ENCODE measurements at places on chromosomes 2 and 18. TPM values are rescaled to one million over a fixed set of nuclear protein-coding genes. Genes with fewer than 3 reads are reported as not detected.

The ANKRD36B gene
- total RNA-seq, result 14.7 TPM

The TXNDC2 gene
- 0.90 TPM for total RNA-seq

The NEB gene
- total RNA-seq, result 0.10 TPM

The UGT1A5 gene
- total RNA-seq, result not detected

The ERLEC1 gene
- 43.9 TPM for total RNA-seq

The CROCC2 gene
- total RNA-seq, result 0.23 TPM

The CCDC93 gene
- 31.5 TPM for total RNA-seq

The SERPINB5 gene
- not detected for total RNA-seq

The TPRKB gene
- total RNA-seq, result 38.5 TPM

The NYAP2 gene
- not detected for total RNA-seq

The ZNF385B gene
- 0.28 TPM for total RNA-seq

The KCNG2 gene
- total RNA-seq, result not detected

The LYPD1 gene
- total RNA-seq, result 0.21 TPM

DNA sequence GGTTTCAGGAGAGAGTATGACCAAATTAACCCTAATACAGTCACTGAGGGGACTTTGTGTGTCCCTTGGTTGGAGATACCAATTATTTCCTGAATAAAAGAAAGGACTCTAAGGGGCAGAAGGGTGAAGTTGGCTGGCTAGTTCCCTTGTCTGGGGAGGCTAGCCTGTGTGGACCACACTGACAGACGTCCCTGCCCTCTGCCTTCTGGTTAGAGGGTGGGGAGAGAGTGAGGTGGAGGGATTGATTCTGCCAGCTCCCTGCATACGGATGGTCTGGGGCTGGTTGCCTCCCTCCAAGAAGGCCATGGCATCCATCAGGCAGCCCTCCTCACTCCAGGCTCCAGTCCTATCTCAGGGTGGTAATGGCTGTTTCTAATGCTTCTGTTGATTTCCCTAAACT is 37.4 kb upstream of the AFF3 start:
- no peak for DNase-seq

DNA sequence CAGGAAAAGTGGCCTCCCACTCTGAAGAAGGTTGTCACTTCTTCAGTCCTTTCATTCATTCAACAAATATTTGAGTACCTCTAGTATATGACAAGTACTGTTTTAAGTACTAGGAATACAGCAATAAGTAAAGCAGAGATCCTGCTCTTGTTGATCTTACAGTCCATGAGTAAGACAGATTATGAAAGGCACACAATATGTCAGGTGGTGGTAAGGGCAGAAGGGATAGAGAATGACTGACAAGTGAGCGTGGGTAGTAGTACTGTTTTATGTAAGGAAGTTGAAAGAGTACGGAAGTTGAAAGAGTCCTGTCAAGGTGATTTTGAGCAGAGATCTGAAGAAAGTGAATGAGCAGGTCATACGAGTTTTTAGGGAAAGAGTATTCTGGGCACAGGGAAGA is 111.3 kb downstream of the GALNT1 start:
- no peak for DNase-seq

DNA sequence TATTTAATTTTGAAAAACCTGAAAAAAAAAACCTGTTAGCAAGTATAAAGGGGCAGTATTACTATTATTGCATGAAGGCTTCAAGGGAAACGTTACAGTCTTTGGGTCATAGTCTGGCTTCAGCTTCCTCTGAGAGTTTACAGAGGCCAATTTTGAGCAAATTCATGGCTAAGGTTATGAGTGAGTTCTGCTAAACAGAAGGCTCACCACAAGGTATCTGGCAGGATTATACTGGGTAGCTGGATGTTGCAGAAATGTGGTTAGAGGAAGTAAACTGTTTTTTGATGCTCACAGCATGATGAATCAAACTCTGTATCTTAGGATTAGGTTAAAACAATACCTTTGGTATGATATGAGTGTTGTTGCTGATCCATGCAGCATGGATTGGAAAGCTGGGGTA is 9.3 kb downstream of the MRPL19 start:
- no peak for DNase-seq

- DNase-seq, result no peak
Observed at GRCh38 chr2:66696374-66696773, 261.4 kb downstream of the MEIS1 start.

GRCh38 chr2:85804583-85804982 is 50.8 kb downstream of the ATOH8 start:
- no peak for DNase-seq

GRCh38 chr2:45494275-45494977 is 116.6 kb downstream of the SRBD1 start:
- DNase-seq, result peak; percentile 41

DNA sequence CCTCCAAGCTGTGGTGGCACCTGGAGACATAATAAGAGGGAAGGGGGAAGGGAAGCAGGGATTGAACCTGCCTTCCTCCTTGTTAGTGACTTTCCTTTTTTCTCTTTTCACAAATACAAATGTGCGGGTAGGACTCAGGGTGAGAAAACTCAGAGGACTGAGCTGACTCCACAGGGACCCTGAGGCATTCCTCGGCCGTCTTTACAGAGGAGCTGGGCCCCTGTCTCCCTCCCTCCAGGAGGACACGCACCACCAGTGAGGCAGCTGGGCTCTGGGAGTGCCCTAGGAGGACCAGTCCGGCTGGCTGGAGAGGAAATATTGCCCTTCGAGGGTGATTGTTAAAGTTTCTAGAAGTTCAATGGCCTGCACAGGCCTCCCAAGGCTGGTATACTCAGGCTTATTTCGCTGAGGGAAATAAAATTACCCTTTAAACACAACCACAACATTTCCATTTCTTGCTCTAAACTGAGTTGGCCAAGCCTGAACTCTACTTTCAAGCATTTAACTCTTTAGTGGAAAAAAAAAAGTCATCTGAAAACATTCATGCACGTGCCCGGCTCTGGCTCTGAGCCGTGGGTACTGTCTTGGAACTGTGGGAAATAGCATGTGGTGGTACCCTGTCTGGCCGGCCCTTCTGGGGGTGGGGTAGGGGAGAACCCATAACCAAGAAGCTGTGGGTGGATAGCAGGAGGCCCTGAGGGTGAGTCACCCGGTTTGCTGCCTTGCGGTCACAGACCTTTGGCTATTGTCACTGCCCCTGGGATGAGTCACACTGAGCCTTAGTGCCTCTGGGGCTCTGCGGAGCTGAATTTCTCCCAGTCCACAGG is 116.0 kb downstream of the COPS8 start:
- no peak for DNase-seq

GRCh38 chr18:49892148-49892924 is 79.0 kb upstream of the ACAA2 start:
- no peak for DNase-seq

- no peak for DNase-seq
Observed at GRCh38 chr18:79423211-79424007, 27.7 kb downstream of the NFATC1 start.

DNA sequence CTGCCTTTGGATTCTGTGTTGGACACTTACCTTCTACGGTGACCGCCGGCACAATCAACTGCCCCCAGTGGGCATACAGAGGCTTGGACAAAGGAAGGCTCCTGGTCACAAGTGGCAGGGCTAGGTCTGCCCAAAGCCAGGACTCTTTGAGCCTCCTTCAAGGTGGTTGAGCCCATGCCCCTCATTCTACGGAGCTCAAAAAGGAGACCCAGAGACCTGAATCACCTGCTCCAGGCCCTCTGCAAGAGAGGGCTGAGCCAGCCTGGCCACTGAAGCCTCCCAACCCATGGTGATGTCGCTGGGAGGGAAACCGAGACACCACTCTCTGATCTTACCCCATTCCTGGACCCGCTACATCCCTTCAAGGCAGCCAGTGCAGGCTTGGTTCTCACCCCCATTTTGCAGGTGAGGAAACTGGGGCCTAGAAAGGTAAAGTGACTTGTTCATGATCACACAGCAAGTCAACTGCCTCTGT is 87.9 kb downstream of the INHBB start:
- no peak for DNase-seq

- DNase-seq, result no peak
Observed at GRCh38 chr2:14304326-14304725, 328.2 kb upstream of the LRATD1 start.

GRCh38 chr2:20666005-20666303 is 990 bp upstream of the GDF7 start:
- DNase-seq, result no peak

DNA sequence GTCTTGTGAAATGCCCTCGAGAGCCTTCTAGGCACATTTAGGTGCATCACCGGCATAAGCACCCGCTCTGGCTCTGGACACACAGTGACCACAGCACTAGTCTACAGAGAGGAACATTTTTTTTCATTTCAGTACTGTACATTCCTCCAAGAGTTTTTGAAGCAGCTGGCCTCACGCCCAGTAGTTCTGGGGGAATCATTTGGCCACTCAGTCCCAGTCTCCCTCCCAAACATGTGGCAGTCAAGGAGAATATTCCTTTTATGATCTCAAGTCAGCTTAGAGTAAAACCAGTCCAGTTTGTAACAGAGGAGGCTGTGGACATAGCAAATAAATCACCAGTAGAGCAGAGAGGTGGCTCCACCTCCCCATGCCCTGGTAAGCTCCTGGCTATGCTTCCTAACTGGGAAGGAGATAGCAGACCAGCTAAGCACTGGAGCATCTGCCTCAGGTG is 48.1 kb downstream of the KCNE4 start:
- no peak for DNase-seq

DNA sequence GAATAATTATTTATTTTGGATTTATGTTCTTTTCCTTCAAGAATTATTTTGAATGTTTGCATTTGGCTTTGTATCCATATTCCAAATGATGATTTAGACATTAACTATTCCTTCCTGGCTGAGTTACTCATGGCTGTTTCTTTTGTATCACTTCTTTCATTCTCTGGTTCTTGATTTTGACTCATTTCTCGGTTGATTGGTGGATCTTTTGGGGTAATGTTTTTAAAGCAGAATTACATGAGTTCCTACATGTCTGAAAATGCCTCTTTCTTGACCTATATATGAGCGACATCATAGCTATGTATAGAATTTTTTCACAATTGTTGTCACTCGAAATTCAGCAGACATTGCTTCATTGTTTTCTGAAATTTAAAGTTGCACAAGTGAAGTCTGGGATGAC is 39.5 kb downstream of the CYP26B1 start:
- no peak for DNase-seq

GRCh38 chr2:191620144-191620543 is 57.8 kb upstream of the NABP1 start:
- DNase-seq, result no peak

DNA sequence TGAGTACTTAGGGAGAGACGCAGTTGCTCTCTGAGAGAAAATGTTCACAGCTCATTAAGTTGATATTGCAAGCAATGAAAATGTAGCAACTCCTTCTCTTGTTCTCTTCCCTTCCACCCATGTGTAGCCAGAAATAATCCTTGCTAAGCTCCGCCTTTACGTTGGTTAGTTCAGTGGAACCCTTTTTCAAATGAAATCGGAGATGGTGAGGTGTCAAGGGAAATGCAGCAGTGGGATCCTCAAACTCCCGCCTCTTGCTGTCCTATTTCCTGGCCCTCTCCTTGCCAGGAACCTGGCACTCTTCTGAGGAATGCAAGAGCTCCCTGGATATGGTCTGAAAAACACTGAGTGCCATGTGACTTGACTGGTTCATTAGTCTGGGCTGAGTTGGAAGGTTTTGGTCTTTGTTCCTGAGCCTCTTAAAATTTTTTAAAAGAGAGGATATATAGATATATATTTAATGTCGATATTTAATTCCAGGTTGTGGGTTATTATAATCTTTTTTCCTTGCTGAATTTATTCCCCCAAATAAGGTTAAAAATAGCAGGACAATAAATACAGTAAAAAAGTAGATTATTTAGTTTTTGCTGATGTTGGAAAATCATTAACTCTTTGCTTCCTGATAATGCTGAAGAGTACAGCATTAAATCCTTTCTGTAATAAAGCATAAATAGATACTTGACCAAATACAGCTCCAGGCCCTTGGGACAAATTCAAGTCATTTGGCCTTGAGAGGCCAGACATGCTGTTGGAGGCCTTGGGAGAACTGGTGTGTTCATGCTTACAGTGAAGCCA is 116.2 kb downstream of the EML6 start:
- DNase-seq, result no peak

GRCh38 chr2:42827647-42828486 is 35.5 kb upstream of the HAAO start:
- no peak for DNase-seq

DNA sequence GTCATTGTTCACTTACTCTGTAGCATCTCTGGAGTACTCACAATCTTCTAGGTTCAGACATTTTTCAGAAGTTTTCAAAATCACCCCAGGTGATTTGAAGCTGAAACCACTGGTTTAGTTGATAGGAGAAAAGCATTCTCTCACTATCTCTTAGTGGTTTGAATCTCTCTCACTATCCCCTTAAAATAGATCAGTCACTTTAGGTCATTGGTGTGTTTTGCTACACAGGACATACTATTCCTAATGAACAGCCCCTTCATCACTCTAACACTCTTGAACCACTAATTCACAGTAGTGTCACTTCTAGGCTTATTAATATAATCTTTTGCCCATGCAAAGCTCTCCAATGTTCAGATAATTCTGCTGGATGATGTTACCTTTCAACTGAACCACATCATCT is 34.5 kb downstream of the LYPD6 start:
- DNase-seq, result no peak

DNA sequence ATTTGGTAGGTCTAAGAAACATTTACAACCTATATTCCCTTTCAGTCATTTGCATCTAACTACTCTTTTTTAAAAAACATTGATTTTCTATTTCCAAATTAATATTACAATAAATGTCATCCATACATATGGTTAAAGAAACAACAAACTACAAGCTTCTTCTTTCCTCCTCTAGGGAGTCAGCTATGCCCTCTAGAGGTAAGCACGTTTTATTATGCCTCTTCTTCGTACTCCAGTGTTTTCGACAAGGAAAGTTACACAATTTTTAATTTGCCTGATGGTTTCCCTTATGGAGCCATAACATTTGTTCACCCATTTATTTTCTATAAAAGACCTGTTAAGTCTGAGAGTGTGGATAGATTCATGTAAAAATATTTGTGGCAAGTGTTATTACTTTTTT is 183.4 kb upstream of the CDH7 start:
- DNase-seq, result no peak

DNA sequence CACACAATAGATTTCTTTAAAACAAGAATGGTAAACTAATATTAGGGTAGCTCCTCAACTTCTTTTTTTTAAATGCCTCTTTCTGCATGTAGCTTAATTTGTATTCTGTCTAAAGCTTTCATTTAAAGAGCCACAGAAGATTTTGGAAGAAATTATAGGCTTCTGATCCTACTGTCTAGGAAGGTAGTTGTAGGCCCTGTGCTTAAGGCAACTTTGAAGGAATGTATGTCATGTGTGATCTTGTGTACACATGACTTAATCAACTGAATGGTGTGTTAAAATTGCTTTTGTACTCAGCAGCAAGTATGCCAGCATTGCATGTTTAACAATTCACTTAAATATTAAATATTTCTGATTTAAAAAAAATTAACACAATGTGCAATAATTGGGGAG is 51.5 kb upstream of the LYPD6 start:
- DNase-seq, result no peak
